ENCODE measurements at places on chromosomes 4 and X. TPM values are rescaled to one million over a fixed set of nuclear protein-coding genes. Genes with fewer than 3 reads are reported as not detected.

DNA sequence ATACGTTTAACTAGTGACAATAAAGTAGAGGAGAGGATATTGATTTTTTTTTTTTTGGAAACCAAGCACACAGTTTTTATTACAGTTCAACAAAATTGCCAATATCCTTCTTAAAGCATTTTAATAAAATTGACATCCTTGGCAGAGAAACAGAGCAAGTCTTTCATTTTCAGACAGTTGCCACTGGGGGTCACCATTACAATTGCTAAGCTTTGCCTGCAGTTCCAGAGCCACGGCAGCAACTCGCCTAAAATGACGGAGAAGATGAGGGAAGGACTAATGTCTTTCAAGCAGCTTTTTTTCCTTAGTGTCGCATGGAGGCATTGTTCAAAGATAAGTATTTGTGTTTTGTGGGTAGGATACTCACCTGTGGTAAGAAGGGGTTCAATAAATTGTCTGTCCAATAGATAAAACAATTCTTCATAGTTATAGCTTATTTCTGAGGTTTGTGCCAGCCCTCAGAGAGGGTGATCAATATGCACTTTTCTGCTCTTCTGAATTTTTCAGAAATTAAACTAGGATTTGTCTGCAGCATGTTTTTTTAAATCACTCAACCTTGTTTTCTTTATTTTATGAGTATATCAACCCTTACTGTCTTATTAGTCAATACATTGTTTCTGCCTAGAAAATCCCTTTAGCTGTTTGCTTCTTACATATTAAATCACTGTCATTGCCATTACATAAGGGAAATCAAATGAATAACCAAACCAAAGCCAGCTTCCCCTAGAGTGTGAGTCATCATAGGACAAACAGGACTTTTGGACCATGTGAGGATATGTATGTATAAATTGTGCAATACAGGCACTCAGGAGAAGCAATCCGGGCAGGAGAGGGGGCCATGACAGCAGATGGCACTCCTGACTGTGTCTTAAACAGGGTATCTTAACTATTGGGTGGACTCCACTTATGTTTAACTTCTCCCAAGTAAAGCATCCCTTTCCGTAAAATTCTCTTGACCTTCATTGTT, 508.1 kb upstream of the ARX start:
- DNase-seq: no peak

GRCh38 chrX:103615781-103616371, 8.1 kb downstream of the TCEAL3 start:
- no peak for DNase-seq

DNA sequence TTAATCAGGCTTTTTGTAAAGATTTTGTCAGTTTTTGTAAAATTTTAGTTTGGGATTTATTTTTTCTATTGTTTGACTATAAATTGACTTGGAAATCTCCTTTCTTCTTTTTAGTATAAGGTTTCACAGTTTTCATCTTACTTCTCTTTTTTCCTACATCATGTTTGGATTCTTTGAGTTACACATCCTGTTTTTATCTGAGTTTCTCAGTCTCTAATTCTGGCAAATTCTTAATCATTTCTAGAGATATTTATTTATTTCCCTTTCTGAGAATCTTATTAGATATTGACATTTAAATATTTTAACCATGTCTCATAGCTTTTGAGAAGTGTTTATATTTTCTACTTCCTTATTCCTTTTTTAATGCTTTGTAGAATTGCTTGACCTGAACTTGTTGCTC, 20.7 kb downstream of the USP53 start:
- DNase-seq: no peak

- peak; percentile 82 for DNase-seq
These were observed 5.0 kb upstream of the TSPAN5 start for GRCh38 chr4:98663226-98664006.

The PPARGC1A gene
- total RNA-seq: 3.8 TPM

- no peak for DNase-seq
These were observed 11.6 kb upstream of the BMP2K start for GRCh38 chr4:78764498-78764961.

The NAP1L3 gene
- total RNA-seq: 3.5 TPM

The F8A3 gene
- 5.0 TPM for total RNA-seq

GRCh38 chr4:3306450-3306849, 13.6 kb downstream of the RGS12 start:
- peak; percentile 62 for DNase-seq

The PNCK gene
- total RNA-seq: not detected

The FAM120C gene
- total RNA-seq: 9.3 TPM

- DNase-seq: no peak
These were observed 35.1 kb upstream of the TAPT1 start for GRCh38 chr4:16261313-16261878.

DNA sequence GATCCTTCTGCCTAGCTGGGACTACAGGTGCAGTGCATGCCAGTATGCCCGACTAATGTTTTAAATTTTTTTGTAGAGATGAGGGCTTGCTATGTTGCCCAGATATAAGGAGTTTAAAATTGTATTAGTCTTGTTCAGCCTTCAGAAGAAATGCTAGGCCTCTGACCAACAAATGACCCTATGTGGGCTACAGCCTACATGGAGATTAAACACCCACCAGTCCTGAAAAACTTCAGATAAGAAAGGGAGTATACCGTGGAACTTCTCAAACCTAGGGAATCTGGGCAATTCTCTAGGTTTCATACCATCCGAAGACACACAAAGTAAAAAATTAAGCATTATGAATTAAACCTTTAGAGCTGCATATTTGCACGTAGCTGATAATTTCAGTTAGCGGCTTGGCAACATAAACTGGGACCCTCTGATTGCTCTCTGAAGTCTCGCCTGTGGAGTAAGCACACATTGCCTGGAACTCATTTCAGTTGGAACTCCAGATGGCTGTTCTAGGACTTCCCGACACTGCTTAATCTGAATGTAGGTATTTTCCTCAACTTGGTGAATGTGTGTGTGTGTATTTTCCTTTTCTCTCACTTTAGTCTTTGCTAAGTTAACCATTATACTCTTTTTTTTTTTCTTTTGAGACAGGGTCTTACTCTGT, 33.0 kb downstream of the MOB1B start:
- DNase-seq: no peak

DNA sequence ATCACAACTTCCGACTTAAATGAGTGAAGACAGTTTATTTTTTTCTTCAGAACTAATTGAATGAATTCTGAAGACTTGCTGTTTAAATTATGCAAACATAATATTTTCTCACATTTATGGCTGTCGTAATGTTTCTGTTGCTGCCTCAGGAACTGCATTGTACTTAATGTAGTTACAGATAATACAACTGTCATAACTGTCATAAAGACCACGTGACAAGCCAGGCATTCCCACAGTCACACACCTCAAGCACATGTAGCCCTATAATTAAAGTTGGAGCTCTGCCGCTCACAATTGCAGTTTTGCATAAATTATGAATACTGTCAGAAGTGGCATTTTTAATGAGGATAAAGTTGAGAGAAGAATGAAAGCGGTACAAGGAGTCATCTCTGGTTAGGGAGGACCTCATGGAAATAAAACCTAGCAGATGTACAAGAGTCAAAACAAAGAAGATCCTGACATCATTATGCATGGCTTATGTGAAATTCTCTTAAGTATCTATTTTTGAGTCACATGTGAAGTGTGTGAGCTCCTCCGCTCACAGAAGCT, 38.5 kb upstream of the GALNTL6 start:
- no peak for DNase-seq

The RHOXF2 gene
- total RNA-seq: not detected

GRCh38 chr4:111748157-111748556, 397.1 kb upstream of the FAM241A start:
- DNase-seq: no peak

The ZNF280C gene
- 4.3 TPM for total RNA-seq

The ZCCHC18 gene
- 4.5 TPM for total RNA-seq

DNA sequence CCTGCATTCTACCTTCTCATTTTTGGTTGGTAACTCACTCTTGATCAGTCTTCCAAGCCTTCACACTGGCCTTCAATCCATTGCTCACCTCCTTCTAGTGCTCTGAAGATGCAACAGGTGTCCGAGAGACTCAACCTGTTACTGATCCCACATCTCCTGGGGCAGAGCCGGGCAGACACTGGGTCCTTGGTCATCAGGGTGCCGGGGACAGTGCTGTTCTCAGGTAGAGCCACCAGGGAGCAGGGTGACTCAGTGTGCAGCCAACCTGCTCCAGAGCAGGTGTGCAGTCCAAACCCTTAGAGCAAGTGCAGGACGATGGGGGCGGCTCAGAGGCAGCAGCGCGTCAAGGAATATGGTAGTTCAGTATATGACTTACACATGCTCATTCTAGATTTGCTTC, 188.4 kb downstream of the DHX15 start:
- no peak for DNase-seq

DNA sequence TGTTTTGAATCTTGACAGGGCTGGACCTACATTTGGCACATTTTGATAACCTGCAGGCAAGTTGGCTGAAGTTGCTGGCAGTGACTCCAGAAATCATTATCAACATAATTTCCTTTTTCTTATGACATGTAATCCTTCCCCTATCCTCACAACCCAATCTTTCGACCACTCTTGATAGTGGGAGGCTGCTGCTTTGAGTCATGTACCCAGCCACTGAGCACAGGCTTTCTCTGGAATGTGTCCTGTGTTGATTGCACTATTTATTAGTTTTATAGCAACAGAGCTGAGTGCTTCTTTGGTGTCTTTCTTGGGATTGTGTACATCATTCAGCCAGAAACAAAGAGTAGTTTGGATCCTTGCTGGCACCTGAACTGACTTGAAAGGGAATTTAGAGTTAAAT, 183.1 kb upstream of the LEF1 start:
- DNase-seq: no peak

The NXF2B gene
- total RNA-seq: not detected

DNA sequence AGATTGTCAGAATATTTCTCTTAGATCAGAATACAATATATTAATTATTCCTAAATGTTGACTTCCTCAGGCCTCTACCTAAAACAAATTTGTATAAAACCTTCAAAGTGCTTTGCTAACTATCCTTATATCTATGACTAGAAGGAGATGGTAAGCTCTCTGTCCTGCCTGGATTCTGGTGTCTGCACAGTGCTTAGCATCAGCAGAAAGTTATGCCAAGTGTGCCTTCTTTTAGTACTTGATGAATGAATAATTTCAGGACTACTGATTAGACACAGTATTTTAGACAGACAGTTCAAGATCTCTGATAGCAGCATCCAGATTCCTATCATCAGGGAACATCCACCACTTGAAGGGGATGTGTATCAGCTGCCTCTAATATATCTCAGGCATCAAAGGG, 242.4 kb upstream of the TLL1 start:
- DNase-seq: no peak

DNA sequence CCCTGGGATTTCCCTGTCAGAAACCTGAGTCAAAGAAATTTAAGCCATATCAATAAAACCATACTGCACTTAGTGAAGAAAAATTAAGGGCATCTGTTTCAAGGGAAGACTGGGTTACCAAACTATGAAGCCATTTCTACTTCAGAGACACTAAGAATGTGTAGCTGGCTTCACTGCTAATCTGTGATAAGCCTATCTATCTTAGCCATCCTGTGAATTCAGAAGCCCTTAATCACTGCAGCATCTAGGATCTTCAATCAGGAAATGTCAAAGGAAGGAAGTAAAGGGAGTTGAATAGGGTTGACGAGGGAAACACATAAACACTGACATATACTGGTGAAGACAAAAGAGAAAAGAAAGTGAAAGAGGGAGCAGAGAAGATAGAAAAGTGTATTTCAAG, 777.6 kb upstream of the DIAPH2 start:
- no peak for DNase-seq

Data from spleen (tissue), 13 donors.